IMR-90 (cell line): ENCODE measurements at places on chromosomes 13 and 19.
A peak's percentile ranks its signal among the peaks of the same experiment; 100 is the strongest.

DNA sequence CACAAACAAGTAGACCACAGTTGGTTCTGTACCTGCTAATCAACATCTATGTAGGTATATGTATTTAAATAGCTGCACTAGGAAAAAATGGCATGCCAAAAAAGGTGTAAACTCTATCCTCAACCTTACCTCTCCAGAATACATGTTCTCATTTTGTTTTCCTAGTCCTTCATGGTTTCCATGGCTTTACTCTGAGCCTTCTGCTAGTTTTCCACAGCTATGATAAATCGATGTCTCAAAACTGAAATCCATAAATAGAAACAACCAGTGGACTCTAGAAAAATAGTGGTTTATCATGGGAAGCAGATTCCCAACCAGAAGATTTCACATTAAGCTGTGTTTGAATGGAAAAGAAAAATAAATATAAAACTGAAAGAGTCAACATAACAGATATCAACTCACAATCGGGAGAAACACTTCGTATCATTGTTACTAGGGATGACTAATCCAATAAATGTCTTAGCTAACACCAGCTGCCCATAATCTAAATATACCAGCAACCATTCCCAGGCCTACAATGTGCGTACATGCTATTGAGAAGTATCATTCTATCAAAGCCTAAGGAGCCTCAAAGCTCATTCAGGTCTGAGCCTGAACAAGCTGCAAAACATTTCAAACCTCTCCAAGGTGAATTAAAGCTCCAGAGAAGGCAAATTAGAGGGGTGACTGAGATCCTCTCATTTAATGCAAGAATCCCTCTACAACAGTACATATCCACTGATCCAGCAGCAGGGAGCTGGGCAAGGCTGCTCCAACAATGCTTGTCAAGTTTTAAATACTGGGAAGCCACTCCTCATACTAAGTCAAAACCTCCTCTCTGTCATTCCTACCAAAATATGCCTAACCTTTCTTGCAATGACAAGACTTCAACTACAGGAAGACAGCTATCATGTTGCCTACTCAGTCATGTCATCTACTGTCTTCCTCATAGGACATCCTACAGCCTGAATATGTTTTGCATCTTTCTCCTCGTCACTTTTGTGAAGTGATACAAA lies 90.2 kb downstream of the KCTD12 start:
- no peaks in the 10 kb centered on the region for H3K36me3 ChIP-seq
- no peak overlapping the region for H3K27ac ChIP-seq
- no peaks in the 10 kb centered on the region for H3K27me3 ChIP-seq

DNA sequence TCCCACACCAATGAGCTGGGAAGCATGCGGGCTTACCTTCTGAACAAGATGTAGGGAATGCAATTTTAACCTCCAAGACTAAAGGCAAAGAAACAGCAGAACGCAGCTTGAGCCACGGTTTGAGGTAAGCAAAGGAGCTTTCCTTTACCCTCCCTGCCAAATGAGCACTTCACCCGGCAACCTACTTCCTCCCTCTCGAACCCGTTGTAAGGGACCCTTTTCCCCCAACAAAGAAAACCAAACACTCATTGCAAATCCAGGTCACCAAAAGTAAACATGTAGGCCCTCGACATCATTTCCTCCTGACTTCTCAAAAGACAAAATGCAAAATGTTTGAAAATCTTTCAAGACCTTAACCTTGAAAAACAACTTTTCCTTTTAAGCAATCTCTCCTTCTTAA lies 65.3 kb downstream of the ABCC4 start:
- H3K4me3 ChIP-seq = no peak overlapping the region
- peaks cover 26% of the 10 kb centered on the region for H3K36me3 ChIP-seq
- no peaks in the 10 kb centered on the region for H3K27me3 ChIP-seq

GRCh38 chr19:23314505-23315251 lies 64.5 kb upstream of the ZNF724 start:
- H3K4me3 ChIP-seq = no peak overlapping the region
- H3K27ac ChIP-seq = no peak overlapping the region
- DNase-seq = no peak

DNA sequence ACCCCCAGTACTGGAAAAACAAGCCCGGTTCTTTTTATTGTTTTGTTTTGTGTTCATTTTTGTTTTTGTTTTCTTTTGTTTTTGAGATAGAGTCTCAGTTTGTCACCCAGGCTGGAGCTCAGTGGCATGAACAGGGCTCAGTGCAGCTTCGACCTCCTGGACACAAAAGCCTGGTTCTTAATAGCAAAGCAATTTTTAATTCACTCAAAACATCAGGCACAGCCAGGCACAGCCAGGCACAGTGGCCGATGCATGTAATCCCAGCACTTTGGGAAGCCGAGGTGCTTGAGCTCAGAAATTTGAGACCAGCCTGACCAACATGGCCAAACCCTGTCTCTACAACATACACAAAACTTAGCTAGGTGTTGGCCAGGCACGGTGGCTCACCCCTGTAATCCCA lies 30.7 kb downstream of the INSR start:
- peaks cover 10% of the 10 kb centered on the region for H3K36me3 ChIP-seq
- no peak overlapping the region for H3K4me3 ChIP-seq
- no peak overlapping the region for H3K27ac ChIP-seq
- DNase-seq = no peak
- H3K4me1 ChIP-seq = no peaks in the 10 kb centered on the region

DNA sequence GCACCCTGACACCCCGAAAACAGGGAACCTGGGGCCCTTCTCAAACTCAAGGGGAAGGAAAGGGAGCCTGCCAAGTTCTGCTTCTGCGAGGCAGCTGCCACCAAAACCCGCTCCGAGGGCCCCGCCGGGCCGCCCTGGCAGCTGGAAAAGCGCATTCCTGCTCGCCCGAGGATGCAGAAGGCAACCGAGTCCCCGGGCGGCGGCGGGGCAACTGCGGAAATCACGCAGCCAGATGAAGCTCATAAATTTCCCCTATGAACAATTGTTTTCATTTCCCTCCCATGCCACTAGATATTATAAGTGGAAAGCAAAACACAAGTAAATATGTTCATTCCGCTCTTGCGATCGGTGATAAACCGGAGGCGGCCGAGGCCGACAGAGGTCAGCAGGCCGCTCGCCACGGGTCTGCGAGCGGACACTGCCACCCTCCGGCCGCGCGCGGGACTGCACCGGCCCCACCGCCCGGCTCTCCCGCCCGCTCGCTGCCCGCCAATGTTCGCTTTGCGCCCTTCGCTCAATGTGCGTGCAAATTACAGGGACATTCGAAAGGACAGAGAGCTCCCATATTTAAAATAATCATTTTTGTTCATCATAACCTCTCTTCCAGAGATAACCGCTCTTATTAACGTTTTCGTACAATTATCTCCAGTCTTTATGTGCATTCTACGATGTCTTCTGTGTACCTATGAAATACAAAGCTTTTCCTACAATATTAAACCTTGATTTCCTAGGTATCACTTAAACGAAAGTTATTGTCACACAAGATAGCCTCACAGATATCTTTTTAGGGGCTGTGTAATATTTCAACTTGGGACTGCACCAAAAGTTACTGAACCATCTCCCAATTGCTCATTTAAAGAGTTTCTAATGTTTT lies 120.8 kb upstream of the ZNF507 start:
- peak; percentile 15 for DNase-seq
- no peak overlapping the region for H3K4me3 ChIP-seq
- H3K27ac ChIP-seq = no peak overlapping the region
- H3K27me3 ChIP-seq = peaks cover 5% of the 10 kb centered on the region

DNA sequence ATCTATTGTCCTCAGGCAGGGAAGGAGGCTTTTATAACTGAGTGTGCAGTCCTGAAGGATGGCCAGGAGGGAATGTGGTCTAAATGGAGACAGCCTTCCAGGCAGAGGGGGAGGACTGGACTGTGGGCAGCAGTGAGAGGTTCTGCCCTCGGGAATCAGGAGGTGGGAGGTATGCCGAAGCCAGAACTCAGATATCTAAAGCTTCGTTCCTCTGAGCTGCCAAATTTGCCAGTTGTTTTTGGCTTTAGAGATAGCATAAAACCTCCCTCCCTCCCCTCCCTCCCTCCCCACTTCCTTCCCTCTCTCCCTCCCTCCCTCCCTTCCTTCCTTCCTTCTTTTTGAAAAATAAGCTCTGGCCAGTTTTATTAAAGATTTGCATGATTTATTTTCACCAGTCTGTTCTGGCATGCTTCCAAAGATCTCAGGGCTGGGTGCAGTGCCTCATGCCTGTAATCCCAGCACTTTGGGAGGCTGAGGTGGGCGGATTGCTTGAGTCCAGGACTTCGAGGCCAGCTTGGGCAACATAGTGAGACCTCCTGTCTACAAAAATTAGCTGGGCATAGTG lies 2.4 kb downstream of the MEDAG start:
- H3K27ac ChIP-seq = no peak overlapping the region
- peak; percentile 22 for DNase-seq
- peaks cover 4% of the 10 kb centered on the region for H3K27me3 ChIP-seq
- H3K36me3 ChIP-seq = no peaks in the 10 kb centered on the region

GRCh38 chr19:55649268-55650125 lies 1.5 kb downstream of the CCDC106 start:
- no peak for DNase-seq
- H3K27ac ChIP-seq = no peak overlapping the region
- H3K27me3 ChIP-seq = no peaks in the 10 kb centered on the region

DNA sequence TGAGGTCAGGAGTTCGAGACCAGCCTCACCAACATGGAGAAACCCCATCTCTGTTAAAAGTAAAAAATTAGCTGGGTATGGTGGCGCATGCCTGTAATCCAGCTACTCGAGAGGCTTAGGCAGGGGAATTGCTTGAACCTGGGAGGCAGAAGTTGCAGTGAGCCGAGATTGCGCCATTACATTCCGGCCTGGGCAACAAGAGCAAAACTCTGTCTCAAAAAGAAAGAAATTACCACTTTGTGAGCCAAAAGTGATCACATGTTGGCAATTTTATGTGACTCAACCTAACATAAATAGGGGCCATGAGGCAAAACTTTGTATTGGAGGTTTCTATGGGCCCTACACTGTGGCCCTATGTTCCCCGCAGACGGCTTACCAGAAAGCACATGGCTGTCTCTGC lies 72.2 kb downstream of the MAP4K1 start:
- no peak for DNase-seq
- H3K36me3 ChIP-seq = no peaks in the 10 kb centered on the region
- no peaks in the 10 kb centered on the region; the same call in 1 of the 2 replicates for H3K4me1 ChIP-seq
- peaks cover 6% of the 10 kb centered on the region for H3K27me3 ChIP-seq
- no peak overlapping the region for H3K27ac ChIP-seq

GRCh38 chr13:101523154-101524131 lies 71.0 kb downstream of the ITGBL1 start:
- no peak overlapping the region for H3K4me3 ChIP-seq
- H3K27ac ChIP-seq = no peak overlapping the region
- peak; percentile 84 for DNase-seq
- peaks cover 2% of the 10 kb centered on the region; the same call in 1 of the 2 replicates for H3K4me1 ChIP-seq
- no peaks in the 10 kb centered on the region for H3K27me3 ChIP-seq

DNA sequence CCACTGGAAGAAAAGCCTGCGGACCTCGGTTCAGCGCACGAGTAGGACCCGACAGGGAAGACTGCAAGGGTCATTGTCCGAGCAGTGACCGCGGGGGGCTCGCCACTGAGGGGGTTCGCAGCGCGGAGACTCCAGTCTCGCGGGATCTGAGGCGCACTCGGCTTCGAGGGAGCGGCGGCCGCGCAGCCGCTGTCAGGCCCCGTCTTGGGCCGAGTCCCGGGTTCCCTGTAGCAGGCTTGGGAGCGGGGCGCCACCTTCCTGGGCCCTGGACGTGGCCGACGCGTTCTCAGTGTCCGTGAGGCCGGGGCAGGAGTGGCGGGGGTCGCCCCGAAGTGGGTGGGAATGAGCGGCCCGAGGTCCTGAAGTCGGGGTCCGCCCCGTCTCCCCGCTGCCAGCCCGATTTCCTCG lies 474 bp upstream of the FAM174C start:
- DNase-seq = no peak
- H3K4me1 ChIP-seq = peaks cover 25% of the 10 kb centered on the region
- H3K27ac ChIP-seq = peak overlapping the region; percentile 75

DNA sequence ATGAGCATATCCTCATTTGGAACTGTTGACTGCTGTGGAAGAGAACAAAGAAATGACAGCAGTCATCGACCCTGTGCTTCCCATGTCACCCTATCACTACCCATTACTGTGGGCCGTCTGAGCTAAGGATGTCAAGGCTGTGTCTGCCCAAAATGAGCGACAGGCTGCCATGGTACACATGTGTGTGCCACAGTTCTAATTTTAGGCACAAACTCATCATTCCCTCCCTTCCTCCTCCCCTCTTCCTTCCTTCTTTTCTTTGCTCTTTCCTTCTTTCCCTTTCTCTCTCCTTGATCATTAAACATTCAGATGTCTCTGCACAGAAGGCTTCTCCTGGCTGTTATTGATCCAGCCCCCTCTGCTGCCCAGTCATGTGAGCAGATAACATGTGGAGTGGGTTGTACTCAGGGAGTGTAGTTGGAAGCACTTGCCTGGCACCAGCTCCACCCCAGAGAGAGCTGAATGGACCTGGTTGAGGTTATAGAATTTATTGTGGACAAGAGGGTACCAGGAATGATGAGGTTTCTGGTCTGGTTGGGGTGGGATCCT lies 6.3 kb downstream of the FGF9 start:
- DNase-seq = no peak
- H3K4me1 ChIP-seq = peaks cover 4% of the 10 kb centered on the region; the same call in 1 of the 2 replicates
- H3K36me3 ChIP-seq = no peaks in the 10 kb centered on the region

- DNase-seq = no peak
- H3K4me3 ChIP-seq = no peak overlapping the region
- 0 out of 2 replicates have a peak, but pooled peaks cover 1% of the 10 kb centered on the region for H3K4me1 ChIP-seq
- no peaks in the 10 kb centered on the region for H3K36me3 ChIP-seq
These were observed 28.4 kb upstream of the ATP12A start for GRCh38 chr13:24651718-24652345.

DNA sequence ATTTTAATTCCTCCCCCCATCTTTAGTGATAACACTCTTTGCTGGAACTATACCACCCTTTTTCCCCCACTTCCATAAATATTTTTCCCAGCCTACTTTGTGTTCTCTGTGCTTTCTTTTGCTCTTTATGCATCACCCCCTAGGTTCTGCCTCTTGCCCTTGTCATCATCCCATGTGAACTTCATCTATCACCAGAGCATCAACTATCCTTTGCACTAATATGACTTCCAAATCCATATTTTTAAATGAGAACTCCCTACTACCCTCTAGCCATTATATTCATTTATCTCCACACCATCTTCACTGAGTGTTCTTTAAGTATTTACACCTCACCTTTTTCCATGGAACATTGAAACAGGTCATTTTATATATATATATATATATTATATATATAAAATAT lies 452.7 kb downstream of the FOXO1 start:
- no peak for DNase-seq
- no peaks in the 10 kb centered on the region for H3K27me3 ChIP-seq
- no peaks in the 10 kb centered on the region for H3K4me1 ChIP-seq
- no peak overlapping the region for H3K27ac ChIP-seq

GRCh38 chr19:2385053-2385721 lies 25.1 kb downstream of the TMPRSS9 start:
- peak overlapping the region; percentile 7; the same call in 1 of the 2 replicates for H3K4me3 ChIP-seq
- no peak overlapping the region for H3K27ac ChIP-seq
- no peaks in the 10 kb centered on the region for H3K36me3 ChIP-seq
- peak; percentile 79 for DNase-seq
- H3K4me1 ChIP-seq = peaks cover 2% of the 10 kb centered on the region; the same call in 1 of the 2 replicates

- no peaks in the 10 kb centered on the region for H3K4me1 ChIP-seq
- no peaks in the 10 kb centered on the region for H3K36me3 ChIP-seq
- no peak overlapping the region for H3K4me3 ChIP-seq
- no peak overlapping the region for H3K27ac ChIP-seq
- DNase-seq = peak; percentile 11
These were observed 45.9 kb downstream of the SPTBN4 start for GRCh38 chr19:40512473-40513344.
